ENCODE measurements at places on chromosomes 3 and 15. TPM values are rescaled to one million over a fixed set of nuclear protein-coding genes. Genes with fewer than 3 reads are reported as not detected.

Gene CYP19A1
- not detected for total RNA-seq

Gene AHSG
- 1.5 TPM for total RNA-seq

Gene A4GNT
- total RNA-seq, result not detected

Gene ROBO1
- total RNA-seq, result 107 TPM

Gene MORC1
- not detected for total RNA-seq

Gene PCLAF
- 27.2 TPM for total RNA-seq

Gene MLF1
- 31.9 TPM for total RNA-seq

Gene DNAJB8
- not detected for total RNA-seq

Gene RAB43
- 21.0 TPM for total RNA-seq

Gene DISP2
- 1.0 TPM for total RNA-seq

Gene TF
- 9.3 TPM for total RNA-seq

Gene ALDH1A3
- total RNA-seq, result 9.9 TPM

- DNase-seq, result peak; percentile 70
Measured at GRCh38 chr3:10703875-10704274, 112.2 kb upstream of the SLC6A11 start.

- no peak for DNase-seq
Measured at GRCh38 chr3:55296030-55296429, 191.1 kb downstream of the WNT5A start.

- DNase-seq, result no peak
Measured at GRCh38 chr3:15470849-15471248, 43.5 kb downstream of the EAF1 start.

DNA sequence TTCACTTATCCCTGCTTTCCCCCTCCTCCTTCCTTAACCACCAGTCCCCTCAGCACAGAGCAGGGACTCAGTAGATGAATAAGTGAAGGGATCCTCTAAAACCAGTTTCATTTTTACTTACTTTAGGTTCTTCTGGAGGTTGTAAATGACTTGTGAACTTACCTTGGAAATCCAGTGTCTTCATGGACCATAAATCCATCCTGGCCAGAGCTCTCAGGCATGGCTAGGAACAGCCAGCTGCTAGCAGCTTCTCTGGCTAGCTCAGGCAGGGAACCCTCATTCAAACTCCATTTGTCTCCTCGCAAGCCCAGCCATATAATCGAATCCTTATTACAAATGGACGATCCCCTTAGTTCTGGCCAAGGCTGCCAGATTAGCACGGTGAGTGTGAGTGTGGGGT lies 78.5 kb downstream of the LRTM1 start:
- DNase-seq, result no peak

DNA sequence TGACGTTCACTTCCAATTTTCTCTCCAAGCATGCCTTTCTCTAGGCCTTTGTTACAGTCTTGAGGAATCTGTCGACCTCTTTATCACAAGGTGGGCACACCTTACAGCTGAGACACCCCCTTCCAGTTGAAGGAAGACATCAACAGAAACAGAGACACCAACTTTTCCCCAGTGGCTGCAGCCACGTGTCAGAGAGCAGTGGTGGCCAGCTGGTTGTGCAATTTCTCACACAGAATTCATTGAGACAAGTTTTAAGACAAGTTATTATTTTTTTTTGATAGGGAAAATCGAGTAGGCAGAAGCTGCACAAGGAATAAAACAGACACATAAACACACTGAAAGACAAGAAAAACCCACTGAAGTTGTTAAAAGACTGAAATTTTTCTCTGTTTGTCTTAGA lies 436.7 kb upstream of the MDFIC2 start:
- no peak for DNase-seq

DNA sequence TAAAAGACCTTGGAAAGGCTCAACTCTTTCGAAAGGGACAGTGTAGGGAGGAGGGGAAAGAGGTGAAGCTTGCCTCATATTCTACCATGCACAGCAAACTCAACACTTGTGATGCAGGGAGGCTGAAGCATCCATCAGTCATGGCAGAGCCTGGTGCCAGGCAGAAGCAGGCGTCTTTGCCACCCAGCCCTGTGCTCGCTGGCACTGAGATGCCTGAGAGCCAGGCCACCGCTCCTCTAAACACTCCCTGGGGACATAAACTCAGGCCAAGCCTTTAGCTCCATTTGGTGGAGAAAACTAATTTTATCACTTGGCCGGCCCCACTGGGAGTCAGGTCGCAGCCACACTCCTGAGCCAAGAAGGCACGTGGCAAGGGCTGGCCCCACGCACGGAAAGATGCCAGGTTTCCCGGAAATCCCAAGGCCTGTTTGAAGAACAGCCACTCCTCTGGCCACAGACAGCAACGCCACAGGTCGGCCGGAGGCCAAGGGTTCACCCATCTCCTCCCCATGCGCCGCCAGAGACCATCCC lies 30.7 kb downstream of the XXYLT1 start:
- no peak for DNase-seq

- no peak for DNase-seq
Measured at GRCh38 chr3:195699388-195699771, 21.4 kb upstream of the MUC20 start.

DNA sequence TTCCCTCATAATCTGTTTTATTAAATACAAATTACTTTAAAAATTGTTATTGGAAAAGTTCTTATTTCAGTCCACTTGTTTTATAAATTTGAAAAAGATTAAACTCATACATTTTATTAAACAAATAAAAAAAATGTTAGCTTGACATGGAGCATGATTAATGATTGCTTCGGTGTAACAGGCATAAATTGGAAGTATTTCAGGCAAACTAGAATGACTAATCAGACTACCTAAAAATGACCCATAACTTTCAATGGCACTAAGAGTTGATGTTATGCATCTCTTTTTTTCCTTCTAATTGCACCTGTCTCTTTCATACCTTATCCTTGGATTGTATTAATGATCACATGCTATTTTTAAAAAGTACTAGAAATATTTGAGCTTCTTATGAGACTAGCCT lies 343.3 kb downstream of the ZNF385D start:
- no peak for DNase-seq

DNA sequence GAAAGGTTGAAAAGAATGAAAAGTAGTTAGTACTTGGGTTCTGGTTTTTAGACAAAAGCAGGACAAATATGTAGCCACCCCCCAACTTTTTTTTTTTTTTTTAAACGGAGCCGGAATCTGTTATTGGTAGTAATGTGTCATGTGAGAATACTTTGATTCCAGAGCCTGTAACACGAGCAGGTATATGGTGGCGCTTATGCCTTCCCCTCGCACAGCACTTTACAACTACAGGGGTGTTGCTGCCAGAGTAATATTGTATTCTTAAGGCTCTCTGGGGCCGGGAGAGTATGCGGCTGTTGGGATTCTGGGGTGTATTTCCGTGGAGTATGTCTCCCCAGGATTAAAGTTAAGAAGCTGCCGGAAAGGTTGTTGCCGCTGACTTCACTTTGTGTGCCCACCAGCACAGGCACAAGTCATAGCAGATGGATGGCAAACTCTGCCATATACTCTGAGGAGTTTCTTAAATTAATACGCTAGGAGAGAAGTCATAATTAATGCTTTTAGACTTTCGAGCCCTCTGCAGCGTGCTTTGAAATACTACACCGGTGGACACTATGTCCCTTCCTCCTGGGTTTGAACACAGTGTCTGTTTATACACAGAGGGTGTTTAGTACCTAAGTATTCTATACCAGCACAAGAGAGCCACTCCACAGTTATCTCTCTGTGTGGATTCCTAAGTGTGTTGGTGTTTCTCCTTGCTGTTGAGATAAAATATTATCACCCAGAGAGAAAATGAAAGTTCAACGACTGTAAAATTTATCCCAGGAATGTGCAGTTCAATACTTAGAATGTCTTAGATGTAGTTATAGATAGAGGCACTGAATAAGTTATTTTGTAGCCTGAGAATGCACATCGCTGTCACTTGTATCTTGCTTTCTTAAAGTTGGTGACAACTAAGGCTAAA lies 1.4 kb downstream of the MBNL1 start:
- no peak for DNase-seq

DNA sequence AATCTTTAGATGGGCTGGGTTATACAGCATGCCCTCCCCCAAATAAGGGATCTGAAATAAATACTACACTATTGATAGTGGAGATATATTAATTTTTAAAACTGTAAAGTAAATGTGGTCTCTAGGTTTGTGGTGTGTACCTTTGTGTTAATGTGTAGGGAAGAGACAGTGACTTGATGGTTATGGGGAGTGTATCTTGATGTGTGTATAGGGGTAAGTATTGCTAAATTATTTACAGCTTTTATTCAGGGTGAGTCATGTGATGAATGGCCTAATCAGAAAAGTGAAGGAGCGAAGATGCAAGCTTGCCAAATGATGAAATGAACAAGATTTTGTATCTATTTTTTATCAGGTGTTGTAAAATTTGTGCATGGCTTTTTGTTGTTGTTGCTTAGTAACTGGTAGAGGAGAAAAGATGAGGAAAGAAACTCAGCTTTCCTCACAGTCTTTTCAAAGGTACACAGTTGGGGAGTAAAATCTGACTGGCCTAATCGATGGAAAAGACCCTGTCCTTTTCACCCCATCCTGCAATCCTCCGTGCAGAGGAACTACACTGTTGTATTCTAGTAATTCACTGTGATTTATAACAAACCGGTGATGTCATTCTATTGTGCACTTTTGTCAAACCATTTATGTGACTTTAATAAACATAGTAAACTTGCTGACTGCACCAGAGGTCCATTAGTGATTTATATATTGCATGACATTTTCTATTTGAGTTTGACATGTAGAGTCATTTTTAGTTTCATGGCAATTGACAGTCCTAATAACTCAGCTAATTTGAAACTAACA lies 17.7 kb downstream of the FEM1B start:
- DNase-seq, result no peak

GRCh38 chr3:118587037-118587741 lies 447.5 kb downstream of the IGSF11 start:
- no peak for DNase-seq

DNA sequence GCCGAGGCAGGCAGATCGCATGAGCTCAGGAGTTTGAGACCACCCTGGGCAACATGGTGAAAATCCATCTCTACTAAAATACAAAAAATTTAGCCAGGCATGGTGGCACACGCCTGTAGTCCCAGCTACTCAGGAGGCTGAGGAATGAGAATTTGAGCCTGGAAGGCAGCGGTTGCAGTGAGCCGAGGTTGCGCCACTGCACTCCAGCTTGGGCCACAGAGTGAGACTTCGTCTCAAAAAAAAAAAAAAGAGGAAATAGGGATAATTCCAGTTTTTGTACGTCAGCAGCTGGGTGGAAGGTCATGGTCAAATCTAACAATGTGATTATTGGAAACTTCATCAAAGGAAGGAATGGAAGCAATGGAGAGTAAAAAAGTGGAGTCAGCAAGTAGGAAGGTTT lies 3.1 kb downstream of the CMC1 start:
- no peak for DNase-seq

DNA sequence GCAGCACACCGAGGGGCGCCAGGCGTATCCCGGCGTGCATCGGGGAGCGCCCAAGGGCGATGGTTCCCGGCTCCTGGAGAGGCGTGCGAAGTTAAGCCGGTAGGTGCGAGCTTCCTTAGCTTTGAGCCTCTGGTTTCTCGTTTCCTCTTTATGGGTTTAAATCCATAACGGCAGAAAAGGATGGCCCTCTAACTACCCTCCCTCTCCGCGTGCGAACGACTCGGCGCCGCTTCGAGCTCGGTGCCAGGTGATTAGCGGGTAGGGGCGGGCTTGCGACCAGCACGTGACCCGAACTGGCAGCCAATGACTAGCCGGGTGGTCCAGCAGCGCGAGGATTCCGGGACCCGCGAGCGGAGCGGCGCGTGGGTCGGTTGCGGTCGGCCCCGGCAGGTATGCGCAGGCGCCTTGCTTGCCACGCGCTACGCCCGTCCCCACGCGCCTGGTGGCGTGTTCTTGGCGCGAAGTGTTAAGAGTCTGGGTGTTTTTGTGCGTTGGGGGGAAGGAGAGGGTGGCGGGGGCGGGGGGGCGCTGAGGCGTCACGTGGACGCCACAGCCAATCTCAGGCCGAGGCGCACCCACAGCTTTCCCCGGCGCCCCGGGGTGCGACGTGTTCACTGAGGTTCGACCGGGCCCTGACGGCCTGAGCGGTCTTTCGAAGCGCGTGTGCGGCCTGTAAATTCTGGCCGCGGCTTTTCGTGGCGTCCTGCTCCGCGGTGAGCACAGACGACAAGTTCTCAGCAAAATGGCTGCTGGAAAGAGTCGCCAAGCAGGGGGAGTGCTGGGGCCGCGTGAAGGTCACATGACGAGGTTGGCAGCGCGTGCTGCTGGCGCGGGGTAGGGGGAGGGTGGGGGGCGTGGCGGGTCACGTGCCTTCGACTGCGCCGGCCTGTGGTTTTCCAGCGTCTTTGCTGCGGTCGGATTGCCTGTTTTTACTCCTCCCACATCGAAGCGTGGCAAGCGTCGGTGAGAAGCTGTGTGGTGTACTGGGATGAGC lies 38.7 kb upstream of the MGA start:
- peak; percentile 85 for DNase-seq

GRCh38 chr3:87461443-87461842 lies 185.1 kb upstream of the POU1F1 start:
- DNase-seq, result no peak

GRCh38 chr3:120909602-120909878 lies 1.5 kb downstream of the STXBP5L start:
- DNase-seq, result peak; percentile 33

- DNase-seq, result no peak
Measured at GRCh38 chr15:68816795-68817303, 3.8 kb downstream of the ANP32A start.

GRCh38 chr3:87446849-87447387 lies 170.5 kb upstream of the POU1F1 start:
- no peak for DNase-seq

DNA sequence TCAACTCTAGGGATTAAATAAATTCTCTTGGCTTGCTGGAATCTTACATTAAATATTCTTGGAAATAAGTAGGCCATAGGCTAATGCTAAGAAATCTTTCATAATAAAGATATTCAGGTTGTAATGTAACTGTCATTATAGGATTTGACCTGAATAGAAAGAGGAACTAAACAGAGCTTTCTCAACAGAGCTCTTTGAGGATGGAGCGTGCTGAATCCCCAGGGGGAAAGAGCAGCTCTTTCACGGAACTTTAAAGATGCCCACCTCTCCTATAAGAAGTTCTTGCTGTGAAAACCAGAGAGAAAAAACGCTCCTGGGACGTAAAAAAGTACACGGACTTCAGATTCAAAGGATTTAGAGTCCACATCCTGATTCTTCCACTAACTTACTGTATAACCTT lies 77.9 kb downstream of the NTRK3 start:
- DNase-seq, result no peak

DNA sequence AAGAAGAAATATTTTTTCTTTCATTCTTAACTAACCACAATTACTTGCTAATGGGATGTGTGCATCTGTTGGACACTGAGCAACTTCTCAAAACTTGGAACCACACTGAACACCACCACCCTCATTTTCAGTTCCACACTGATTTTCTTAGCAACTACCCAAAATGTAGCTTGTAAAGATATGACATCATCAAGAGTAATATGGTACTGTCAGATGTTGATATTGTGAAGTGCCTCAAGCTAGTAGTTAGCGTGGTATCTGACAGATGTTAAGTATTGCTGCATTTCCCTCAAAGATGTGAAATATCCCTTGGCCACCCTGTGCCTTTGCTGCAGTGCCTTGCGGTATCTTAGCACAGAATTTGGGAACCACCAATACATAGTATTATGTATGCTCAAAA lies 9.3 kb downstream of the RFTN1 start:
- no peak for DNase-seq

GRCh38 chr3:167882057-167882667 lies 146.6 kb downstream of the SERPINI1 start:
- DNase-seq, result no peak

- peak; percentile 62 for DNase-seq
Measured at GRCh38 chr3:23202203-23202920, 765 bp upstream of the UBE2E2 start.

Measured in WTC11 (cell line).